Cardiac septum (tissue), 1 donor: ENCODE measurements at places on chromosomes 7 and 10.
A peak's percentile ranks its signal among the peaks of the same experiment; 100 is the strongest.

DNA sequence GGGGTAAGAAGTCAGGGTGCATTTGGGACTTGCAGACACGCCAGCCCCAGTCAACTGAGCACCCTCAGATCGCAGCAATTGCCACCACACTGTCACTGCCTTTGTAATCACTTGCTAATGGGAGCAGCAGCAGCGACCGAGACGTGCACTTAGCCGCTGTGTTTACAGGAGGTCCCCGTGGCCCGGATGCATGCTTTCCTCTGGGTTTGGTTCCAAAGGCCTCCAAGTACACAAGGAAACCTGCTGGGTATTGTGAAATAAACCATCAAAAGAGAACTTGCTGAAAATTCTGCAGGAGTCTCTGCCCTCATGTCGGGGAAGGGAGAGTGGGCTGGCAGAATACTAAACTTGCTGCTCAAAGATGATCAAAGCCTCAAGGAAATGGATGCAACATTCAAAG is 341.7 kb downstream of the DNAJB6 start:
- peak; percentile 22 for DNase-seq

DNA sequence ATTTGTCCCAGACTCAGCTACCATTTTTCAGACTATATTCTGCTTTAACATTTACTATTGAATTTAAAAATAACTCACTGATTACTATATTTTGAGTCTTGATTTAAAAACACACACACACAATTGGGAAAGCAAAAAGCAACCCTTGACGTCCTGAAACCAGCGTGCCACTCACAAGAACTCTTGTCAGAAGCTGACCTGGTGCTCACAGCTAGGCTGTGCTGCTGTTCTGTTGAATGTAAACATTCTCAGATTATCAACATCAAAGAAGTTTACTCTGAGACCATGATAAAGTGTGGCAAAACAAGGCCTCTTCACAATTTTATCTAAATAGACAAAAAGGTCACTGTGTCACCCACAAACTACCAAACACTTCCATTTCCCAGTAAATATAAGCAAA is 62.6 kb upstream of the CACNA2D1 start:
- DNase-seq = no peak

DNA sequence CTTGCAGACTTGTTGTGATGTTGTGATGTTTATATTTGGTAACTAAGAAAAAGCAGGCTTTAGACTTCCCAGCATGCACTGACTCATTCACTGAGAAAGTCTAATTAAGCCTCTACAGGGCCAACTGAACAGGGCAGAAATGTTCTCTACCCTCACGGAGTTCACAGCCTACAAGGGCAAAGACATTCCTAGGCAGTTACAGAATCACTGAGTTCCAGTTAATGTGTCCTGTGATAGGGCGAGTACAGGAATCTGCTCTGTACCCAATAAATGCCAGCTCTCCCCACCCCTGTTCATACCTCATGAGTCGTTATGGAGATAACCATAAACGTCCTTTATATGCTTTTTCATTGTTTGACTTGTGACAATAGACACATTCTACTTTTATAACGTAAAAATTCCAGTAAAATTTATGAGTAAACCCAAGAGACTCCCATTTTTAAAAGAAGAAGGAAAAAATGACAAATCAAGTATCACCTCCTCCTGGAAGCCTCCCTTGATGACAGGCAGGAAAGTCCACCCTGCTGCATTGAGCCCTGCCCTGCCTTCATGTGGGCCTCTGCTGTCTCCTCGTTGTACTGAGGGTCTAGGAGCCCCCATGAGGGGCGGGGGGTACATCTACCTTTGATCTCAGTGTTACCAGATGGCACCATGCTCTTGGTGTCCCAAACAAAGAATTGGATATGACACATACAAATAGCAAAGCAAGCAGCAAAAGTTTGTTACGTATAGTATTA is 14.3 kb downstream of the MUC12 start:
- DNase-seq = peak; percentile 24

DNA sequence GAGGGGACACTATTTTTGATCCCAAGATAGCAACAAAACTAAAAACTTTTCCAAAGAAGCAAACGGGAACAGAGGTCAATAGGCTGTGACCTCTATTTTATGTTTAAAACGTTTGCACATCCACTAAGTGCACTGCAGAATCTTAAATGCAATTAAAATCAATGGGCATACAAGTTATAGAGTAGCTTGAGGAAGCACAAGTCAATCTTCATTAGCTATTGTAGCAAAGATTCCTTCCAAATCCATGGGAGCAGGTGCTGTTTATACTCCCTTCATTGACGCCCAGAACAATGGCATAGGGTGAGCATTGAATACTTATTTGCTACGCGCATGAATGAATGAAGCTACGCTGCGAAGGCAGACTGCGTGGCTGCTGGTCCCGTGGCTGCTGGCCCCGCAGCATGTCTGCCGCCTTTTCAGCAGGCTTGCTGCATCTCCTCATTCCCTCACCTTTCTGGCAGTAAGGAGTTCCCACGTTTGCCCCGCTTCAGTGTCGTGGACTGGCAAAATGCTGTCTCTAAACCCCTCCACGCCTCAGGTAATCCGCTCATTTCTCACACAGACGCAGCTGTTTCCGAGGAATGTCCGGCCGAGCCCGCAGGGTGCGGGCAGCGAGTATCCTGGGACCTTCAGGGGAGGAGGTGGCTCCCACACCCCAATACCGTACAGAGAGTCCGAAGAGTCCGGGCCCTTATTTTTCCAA is 754 bp upstream of the PHYHIPL start:
- no peak for DNase-seq

DNA sequence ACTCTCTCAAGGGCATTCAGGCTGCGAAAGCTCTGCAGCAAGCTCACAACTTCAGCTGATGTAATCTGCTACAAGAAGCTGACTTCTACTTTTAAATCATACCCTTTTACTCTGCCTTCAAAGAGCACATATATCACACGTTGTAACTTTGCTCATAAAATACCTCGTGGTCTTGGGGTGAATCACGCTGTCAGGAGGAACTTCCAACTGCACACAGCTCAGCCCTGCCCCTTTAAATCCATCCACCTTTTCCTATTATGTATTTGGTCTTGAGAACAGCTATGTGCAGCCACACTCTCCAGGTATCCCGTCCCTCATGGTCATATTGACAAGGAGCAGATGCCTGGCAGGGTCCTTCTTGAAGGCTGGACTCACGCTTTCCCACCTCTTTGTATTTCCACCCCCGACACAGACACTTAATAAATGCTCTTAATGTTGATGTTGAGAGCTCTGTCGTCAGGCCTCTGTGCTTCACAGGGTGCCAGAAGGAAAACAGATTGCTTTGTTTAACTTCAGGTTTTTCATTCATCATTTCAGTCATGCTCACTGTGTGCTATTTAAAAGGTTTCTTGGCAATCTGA is 47.6 kb downstream of the ICA1 start:
- no peak for DNase-seq

DNA sequence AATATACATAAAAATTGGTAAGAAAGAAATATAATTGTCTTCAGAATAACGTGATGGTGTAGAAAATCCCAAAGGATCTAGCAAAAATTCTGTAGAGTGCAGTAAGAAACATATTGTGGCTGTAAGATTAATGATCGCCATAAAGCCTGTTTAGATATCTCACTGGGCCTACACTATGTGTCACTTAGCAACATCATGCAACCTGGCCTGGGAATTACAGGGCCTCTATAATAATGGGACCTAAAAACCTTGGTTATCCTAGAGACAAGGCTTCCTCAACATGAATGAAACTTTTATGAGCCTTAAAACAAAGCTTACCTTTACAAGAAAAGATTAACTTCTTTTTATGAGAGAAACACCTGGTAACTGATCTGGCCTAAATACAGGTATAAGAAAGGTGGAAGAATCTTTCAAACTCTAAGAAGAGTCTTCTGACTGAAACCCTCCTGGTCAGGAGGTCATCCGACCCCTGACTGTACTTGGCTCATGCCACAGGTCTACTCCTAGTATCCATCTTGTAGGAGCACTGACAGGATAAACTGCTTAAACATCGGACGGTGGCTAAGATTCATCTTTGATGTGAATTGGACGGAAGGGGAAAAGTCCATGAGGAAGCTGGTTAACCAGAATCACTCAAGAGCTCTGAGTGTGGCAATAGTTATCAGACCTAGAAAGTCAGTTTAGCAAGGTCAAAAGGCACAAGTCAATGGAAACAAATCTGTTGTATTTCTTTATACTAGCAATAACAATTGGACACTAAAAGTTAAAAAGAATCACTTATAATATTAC is 1155.1 kb upstream of the SORCS1 start:
- no peak for DNase-seq

DNA sequence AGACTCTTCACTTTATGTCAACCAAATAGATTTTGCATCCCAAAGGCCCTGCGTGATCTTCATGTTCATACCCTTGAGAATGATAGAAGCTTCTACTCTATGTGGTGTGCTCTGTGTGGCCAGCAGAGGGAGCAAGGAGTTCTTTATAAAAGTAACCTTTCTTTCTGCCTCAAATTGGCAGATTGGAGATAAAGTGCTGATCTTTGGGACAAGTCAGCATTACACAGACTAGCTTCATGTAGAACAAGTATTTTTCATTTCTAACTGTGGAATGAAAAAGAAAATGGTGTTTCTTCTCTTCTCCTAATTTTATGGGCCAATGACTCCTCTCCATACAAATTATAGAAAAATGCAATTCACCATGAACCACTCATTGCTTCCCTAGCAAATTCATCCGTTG is 1214.1 kb downstream of the SORCS1 start:
- no peak for DNase-seq

DNA sequence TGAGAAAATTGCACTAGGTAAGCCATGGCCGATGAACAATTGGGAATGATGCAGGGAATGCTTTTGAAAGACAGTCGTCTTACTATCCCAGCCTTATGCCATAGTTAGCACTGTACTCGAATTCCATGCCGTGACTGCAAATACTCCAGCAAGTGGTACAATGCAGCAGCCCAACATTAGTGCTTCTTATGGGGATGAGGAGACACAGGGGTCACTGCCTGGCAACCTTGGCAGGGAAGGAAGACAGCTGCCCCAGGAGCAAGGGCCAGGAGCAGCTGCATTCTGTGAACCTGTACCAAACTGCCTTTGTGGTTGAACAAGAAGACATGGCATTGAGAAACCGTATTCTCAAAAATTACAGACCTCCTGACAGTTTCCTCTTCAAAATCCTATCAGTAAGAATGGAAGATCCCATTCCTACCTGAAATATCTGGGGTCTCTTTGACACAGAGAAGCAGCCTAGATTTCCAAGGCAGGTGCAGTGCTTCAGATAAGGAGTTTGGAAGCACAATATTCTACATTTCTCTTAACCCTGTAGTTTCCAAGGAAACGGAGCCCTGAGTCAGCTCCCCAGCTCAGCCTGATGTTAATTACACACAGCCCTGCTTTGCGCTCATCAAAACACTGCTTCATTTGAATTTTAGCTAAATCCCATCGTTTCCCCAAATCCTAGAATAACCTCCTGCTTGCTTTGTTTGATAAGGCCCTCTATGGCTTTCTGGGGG is 49.0 kb upstream of the FRMD4A start:
- DNase-seq = no peak
